CD4-positive, alpha-beta T cell treated with Interleukin-2 at 100 ng/mL for 4 hours (primary cell): ENCODE measurements at places on chromosomes 7 and 10.

DNA sequence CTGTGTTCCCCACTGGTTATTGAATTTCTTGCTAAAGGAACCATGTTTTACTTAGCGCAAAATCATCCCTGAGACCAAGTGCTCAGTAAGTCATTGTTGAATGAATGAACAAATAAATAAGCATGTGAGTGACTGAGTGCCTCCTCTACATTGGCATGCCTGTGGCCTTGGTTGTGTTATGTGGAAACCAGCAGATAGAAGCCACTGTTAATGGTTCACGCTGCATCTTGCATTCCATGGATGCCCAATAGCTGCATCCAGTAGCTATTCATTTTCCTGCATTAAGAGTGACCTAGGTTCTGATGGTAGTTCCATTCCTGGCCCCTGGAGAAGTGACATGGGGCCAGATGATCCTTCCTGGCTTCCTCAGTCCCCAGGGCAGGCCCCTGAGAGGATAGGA, 113.3 kb upstream of the BMPER start:
- DNase-seq, result no peak

GRCh38 chr7:66505531-66506451, 122.9 kb upstream of the KCTD7 start:
- peak; percentile 29 for DNase-seq

DNA sequence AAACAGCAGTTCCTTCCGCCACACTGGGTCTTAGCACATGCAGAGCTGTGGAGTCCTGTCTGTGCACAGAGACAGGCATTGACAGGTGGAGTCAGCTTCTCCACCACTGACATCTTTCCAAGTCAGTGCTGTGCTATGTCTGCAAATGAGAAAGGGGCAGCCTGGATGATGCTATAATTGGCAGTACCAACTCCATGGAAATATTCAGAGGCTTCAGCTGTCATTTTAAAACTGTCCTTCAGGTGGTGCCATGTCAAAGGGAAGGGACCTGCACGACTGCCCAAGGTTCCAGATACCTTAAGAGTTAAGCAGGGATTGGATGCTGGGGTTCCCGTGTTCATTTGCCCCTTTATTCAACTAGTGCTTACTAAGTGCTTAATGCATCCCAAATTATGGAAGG, 258.0 kb upstream of the PRKCQ start:
- no peak for DNase-seq

- DNase-seq, result no peak
Measured at GRCh38 chr10:5829267-5829666, 16.0 kb upstream of the GDI2 start.

GRCh38 chr7:7177044-7177517, 5.3 kb upstream of the C1GALT1 start:
- no peak for DNase-seq

GRCh38 chr10:122435212-122435827, 19.1 kb upstream of the ARMS2 start:
- peak; percentile 73 for DNase-seq

GRCh38 chr7:112255388-112255720, 48.9 kb downstream of the ZNF277 start:
- no peak for DNase-seq

DNA sequence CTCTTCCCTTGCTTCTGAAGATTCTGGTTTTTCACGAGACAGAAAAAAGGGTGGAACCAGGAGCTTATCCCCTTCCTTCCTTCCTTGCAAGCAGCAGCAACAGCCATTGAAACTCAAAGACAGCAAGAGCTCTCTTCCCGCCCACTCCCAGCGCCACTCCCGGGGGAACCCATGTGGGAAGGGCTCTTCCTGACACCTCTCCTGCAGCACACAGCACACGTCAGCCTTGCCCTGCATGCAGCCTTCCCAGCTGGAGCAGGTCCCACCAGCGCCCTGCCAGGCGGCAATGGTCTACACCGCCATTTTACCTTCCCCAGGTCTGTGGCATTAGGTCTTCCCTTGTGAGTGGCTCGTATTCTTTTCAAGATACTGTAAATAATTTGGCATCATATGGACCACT, 161.8 kb downstream of the MGMT start:
- no peak for DNase-seq

DNA sequence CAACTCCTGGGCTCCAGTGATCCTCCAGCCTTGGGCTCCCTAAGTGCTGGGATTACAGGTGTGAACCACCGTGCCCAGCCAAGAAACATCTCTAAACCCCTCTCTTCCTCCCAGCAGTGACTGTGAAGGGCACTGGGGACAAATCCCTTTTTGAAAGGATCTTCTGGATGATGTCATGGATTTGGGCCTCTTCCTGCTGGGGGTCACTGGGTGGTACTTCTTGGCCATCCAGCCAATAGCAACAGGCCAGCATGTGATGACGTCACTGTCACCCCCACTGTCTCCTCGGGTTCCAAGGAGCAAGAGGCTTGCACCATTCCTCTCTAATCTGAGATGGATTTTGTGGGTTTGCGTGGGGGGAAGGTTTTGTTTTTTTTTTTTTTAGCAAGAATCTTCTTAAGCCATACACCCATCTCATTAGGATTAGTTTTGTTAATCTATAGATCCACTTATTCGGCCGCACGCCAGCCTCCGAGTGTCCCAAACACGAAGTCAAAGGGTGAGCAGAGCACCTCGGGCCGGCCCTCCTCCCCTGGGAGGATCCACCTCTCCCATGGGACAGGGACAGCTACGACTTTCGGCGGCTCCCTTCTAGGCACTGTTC, 29.4 kb upstream of the TNRC18 start:
- no peak for DNase-seq

DNA sequence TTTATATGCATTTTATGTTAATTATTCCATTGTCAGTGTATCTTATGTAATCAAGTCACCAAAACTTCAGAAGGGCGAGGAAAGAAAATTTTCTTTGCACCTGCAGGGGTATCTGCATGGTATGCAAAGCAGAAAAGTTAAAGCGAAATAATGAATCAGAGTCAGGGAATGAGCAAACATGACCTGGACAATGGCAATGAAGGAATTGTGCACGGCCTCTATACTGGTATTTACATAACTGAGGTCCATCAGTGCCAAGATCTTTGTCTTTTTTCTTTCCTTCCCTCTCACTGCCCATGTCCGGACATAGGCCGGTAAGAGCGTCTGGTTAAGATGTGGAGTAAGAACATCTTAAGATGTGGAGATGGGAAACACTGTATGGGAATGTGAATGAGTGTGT, 14.4 kb upstream of the AKR1C3 start:
- no peak for DNase-seq

- DNase-seq, result no peak
Measured at GRCh38 chr7:129872054-129872453, 80.7 kb downstream of the UBE2H start.

- DNase-seq, result no peak
Measured at GRCh38 chr7:74311305-74311744, 22.1 kb downstream of the CLIP2 start.

DNA sequence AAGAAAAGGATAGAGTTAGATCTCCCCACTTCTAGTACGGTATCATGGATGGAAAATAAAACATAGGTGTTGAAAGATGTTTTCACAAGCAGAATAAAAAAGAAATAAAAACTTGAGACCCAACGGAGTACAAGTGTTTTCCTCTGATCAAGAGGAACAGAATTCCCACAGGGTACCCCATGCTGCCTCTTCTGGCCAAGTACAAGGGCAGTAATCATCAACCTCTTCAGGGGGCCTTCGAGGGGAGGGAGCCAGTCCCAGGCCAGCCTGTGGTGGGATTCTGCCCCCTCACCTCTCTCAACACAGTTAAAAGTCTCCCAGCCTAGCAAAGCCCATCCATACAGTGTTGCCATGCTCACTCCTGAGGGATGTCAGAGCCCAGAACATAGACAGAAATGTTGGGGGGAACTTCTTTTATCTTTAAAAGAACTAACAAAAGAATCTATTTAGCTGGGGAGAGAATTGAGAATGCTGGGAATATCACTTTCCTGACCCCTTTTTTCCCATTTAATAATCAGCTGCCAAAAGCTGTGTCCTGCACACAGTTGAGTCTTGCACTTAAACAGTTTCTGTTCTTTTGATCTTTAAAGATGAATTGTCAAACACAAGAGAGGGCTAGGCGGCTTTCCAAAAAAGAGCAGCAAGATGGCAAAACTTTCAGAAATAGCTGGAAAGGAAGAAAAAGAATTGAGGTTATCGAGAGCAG, 101.7 kb downstream of the PTN start:
- DNase-seq, result no peak

DNA sequence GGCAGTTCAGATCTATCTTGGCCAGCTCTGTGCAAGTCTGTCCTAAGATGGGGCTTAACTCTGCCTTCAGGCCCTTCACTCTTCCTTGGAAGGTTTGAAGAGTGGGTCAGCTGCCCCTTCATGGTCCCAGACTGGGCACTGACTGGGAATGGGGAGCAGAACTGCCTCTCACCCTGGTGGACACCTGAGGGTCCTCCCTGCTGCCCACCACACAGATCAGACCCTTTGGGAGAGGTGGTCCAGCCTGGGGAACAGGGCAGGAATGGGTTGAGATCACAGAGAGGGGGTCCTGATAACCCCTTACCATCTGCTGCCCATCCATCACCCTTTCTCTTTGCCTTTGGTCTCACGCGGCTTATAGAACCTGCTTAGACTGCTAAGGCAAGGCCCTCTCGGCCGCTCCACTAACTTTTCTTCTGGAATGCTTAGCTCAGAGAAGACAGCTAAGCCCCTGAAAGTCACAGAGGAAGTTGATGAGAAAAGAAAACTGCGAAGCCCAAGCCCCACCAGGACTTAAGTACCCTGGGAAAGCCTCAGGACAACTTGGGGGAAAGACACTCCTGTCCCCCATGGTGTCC, 402 bp upstream of the CDHR1 start:
- no peak for DNase-seq

DNA sequence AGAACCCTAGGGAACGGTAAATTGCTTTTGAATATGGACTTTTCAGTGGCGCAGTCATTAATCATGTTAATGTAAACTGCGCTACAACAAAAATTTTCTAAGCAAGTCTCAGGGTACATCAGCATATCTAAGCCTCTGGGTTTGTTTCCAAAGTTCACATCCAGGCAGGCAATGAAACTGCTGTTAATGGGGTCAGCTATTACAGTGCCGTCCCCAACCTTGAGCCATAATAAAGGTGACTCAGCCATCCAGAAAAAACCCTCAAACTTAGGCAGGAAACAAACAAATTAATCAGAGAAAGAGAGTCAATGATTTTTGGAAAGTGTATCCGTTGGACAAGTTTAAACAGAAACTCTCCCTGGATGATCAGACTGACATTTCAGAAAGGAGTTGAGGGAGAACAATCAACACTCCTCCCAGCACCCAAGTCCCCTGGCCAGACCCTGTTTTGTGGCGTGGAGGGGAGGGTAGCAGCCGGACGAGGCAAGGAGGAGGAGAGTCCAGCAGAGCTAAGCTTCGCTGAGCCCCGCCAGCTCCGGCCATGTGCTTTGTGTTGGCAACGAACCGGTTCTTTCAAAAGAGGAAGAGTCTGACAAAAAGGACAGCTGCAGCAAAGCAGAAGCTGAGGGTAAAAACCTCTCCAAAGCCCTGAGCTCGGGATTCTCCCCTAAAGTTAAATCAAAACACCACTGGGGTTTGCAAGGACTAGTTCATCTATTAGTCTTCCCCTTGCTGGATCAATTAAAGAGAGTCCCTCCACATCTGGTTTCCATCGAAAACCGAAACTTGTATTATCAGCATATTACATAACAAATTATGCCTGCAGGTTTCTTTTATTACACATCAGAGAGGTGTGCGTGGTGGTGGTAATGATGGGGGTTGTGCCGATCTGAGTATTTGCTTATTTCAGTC, 3.6 kb downstream of the FAM53B start:
- peak; percentile 29 for DNase-seq
